ENCODE measurements at places on chromosomes 11 and 22. TPM values are rescaled to one million over a fixed set of nuclear protein-coding genes. Genes with fewer than 3 reads are reported as not detected.

CADM1 gene
- 12.5 TPM for total RNA-seq

MACROD1 gene
- 18.3 TPM for total RNA-seq

CD3D gene
- total RNA-seq: not detected

KIAA1671 gene
- 22.6 TPM for total RNA-seq

MTA2 gene
- 143 TPM for total RNA-seq

UCP2 gene
- 62.1 TPM for total RNA-seq

DNA sequence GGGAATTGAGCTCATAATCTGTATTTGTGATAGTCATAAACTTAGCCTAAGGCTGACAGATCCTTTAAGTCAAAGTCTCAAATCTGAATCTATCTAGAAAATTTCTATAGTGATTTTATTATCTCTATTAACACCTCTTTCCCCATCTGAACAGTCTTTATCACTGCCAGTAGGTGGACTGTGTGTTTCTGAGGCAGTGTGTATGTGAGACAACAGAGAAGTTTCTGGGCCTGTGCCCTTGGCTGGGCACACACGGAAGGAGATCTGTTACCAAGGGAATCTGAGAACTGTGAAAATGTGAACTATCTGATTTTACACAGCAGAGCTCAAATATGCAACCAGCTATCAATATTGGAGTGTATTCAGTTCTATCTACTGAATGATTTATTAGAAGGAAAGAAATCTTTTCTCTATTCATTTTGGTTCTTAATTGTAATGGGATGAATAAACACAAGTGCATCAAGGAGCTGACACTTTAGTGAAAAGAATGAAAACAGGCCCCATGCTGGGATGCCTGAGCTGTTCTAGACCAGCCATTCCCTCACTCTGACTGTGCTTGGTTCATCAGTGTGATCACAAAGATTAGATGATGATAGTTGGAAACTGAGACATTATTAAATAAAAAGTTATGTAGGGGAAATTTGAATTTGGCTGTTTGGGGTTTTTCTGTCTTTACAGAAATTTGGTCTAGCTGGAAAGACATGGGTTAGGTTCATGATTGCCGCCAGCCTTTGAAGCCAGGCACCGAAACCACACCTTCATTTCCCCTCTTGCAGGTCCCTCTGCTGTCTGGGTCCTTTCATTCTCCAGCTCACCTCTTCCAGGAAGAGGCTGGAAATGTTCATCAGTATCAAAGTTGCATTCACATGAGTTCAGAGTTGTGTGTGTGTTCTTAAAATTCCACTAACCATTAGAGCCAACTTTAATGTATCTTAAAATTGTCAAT is 68.1 kb downstream of the LIF start:
- no peak for DNase-seq

- no peak for DNase-seq
Observed at GRCh38 chr11:5042091-5042490, 4.2 kb upstream of the OR52J3 start.

DNA sequence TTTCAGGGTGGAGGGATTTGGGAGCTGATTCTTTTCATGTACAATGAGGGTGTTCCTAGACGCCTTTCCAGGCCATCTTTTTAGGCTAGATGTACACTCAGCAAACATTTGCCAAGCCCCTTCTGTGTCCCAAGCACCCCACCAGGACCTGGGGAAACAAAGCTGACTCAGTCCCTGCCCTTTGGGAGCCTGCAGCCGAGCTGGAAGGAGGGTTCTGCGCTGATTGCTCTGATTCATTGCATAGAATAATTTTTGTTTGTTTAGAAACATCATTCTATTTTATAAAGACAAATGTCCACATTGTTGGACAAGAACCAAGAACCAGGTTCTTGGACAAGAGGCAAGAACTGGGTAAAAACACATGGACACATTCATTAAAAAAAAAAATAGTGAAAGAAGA is 16.7 kb downstream of the TP53AIP1 start:
- DNase-seq: no peak

DNA sequence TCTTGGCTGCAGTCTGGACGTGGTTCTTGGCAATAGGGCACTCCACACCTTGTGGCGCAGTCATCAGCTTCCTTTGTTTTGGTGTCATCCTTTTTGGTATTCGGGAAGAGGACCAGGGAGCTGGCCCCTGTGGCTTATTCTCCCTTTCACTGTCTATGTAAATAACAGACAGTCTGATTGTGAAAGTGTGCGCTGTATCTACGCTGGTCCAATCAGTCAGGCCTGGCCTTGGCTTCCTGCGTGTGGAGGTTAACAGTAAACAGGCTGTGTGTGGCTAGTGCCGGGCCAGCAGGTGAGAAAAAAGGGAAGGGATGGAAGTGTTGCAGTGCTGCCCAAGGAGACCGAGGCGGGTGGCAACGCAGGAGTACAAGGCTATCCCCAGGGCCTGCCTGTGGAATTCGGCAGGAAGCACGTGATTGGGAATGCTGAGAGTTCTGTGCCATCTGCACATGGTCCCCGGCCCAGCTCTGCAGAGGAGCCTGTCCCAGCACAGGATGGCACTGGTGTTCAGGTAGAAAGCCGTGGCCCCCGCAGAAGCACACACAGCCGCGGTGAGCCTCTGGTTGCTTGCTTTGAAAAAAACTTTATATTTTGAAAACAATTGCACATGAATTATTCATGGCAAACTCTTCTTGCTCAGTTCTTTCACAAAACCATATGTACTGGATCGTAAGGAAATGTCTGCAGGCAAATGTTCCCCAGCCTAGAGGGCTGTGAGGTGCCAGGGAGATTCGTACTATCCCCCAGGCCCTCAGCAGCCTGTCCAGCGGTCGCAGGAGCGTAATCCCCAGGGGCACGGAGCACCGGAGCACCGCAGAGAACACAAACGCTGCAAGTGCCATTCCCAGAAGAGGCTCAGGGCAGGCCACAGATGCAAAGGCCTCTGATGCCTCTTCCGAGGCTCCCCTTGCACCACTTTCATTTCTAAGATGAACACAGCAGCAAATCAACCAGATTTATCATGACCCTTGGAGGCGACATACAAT is 174.5 kb downstream of the EFCAB6 start:
- DNase-seq: no peak

- peak; percentile 50 for DNase-seq
Observed at GRCh38 chr22:24506802-24507438, 11.8 kb downstream of the UPB1 start.

DNA sequence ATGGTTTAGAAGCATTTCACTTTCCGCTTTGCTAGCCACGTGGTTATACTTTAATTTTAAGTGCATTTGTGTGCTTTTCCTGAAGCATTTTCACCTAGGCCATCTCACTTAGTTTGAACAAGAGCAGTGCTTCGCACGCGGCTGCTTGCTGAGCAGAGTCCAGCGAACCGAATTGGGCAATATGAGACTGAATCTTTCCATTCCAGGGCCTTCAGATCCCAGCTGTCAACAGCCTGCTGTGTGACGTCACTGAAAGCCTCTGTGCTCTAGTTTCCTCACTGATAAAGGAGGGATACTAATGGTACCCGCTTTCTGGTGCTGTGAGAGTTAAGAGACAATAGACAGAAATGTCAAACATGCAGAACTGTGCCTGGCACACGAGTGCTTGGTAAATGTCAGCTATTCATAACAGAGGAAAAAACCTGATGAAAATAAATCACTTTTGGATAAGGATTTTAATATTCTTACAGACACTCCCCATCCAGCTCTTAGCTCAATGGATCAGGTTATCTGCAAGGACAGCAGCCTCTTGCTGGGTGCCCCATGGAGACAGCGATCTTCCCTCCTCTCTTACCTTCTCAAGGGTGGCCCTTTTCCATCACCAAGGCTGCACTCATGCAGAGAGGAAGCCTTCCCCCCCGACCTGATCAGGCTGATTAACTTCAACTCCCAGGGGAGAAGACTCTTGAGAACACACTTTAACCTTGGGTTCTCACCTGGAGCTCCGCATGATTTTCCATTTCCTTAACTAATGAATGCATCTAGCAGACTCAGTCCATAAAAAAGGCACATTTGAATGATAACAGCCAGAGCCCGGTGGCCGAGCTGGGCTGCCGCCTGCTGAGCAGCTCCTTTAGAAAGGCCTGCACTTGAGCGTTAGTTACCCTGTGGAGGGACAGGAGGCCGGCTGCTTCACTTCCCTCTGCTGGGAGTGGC is 3.5 kb upstream of the GLB1L3 start:
- DNase-seq: peak; percentile 87

- DNase-seq: no peak
Observed at GRCh38 chr22:41873391-41873790, 40.5 kb downstream of the SREBF2 start.

GRCh38 chr11:115873813-115874212 is 369.6 kb upstream of the CADM1 start:
- no peak for DNase-seq

GRCh38 chr22:38766076-38766777 is 10.4 kb upstream of the SUN2 start:
- DNase-seq: peak; percentile 93

DNA sequence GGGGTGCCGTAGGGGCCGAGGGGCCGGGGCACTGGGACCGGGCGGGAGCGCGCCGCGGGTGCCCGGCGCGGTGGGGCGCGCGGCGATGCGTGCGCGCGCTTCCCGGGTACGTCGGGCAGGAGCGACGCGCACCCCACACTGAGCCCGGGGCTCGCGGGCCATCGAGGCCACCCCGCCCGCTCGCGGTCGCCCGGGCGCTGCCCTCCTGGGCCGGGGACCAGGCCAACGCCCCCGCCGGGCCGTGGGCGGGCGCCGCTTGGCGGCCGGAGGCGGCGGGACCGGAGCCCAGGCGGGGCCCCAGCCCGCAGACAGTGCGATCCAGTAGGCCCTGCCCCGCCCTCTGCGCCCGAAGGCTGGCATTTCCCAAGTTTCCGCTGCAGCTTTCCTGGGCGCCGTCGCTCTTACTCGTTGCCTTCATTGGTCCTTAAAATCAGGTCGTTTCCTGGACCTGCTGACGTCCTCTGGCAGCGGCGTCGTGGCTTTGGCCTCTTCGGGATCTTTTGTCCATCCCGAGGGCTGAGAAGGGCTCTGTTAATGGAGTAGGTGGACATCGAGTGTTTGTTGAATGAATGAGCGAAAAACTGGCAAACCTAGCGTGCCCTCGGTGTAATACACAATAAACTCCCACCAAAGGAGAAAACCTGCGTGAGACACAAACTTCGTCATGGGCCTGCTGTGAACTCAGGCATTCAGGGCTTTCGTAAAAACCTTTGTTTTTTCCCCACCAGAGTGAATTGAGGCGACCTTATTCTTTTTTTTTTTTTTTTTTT is 638 bp downstream of the PARVA start:
- peak; percentile 89 for DNase-seq

DNA sequence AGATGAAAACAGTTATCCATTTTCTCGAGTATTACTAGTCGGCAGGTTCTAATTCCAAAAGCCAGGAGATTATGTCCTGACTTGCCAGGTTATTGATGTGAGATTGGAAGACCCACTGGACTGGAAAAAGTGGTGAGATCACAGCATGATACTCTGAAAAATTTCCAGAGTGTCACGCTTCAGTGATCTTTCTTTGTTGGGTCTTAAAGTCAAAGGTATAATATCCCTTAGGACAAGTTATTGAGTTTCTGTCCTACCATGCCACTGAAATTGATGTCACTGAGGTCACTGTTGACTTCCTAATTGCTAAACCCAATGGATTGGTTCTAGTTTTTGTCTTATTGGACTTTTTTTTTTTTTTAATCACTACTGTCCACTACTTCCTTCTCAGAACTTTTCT is 104.5 kb upstream of the GRAMD1B start:
- no peak for DNase-seq

DNA sequence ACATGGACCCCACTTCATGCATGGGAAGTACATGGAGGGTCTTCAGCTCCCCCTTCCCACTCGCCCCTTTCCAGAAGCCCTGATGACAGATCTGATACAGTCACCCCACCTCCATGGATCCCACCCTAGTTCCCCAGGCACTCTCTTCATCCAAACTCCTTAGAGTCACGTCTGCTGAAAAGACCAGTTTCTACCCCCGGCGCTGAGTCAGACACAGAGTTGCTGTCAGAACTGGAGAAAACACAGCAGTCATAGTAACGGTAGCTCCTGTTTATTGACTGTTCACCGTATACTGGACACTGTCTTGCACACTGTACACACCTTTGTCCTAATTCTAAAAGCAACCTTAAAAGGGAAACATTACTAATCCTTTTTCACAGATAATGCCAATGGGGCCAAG is 29.1 kb downstream of the DRD2 start:
- DNase-seq: no peak

DNA sequence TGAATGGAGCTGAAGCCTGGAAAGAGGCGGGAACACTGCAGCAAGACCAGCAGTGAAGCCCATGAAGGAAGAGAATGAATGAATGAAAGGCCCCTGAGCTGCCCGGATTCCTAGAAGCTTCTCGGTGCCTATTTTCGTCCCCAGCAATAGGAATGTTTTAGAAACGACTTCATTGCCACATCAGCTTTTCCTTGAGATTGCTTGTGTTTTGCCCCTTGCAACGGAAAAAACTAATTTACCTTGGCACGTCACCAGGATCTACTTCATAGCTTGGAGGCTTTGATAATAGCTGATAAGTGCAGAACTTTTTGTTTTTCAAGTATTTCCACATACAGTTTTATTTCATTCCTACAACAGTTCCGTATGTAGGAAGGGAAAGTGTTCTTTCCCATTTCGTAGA is 248.9 kb upstream of the NARS2 start:
- DNase-seq: no peak

DNA sequence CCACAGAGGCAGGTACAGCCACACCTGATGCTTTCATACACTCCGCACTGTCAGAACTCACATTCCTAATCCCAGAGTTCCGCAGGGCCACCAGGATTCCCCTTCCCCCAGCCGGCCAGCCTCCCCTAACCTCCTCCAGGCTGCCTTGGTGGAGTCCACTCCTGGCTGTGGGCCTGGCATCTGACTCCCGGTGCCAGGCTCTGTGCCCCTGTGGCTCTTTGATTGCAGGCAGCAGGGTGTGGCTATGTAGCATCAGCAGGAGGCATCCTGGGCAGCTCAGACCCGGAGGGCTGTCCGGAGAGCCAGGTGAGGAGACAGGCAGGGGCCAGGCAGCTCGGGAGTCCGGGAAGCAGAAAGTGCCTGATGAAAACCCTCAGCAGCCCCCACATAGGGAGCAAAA is 1432.9 kb downstream of the BRD1 start:
- no peak for DNase-seq

GRCh38 chr11:134312807-134313206 is 19.0 kb upstream of the GLB1L2 start:
- DNase-seq: no peak

- DNase-seq: no peak
Observed at GRCh38 chr11:95256321-95256779, 25.3 kb upstream of the SESN3 start.

DNA sequence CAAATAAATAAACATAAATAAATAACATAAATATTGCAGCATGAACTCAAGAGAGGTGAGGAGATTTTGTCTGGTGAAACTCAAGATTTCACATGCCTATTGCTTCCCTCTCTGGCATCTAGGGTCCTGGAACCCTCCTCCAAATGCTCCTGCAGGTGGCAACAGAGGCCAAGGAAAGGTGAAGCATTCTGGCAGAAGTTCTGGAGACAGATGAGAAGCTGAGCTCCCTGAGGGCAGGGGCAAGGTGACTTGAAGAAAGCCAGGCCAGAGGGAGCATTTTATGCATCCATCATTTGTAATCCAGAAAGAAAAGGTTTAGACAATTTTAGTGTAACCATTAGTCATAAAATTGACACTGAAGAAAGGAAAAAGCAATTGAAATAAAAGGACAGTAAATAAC is 64.9 kb downstream of the ENDOD1 start:
- peak; percentile 74 for DNase-seq
